ENCODE measurements at places on chromosomes 6 and 20. TPM values are rescaled to one million over a fixed set of nuclear protein-coding genes. Genes with fewer than 3 reads are reported as not detected.

Gene HAO1
- total RNA-seq, result not detected

Gene FBXO9
- 54.7 TPM for total RNA-seq

Gene NRN1
- total RNA-seq, result 14.0 TPM

Gene RAD21L1
- not detected for total RNA-seq

Gene CFB
- total RNA-seq, result 8.8 TPM

Gene GCM1
- not detected for total RNA-seq

Gene SF3B5
- total RNA-seq, result 121 TPM

Gene VSX1
- 0.14 TPM for total RNA-seq

Gene SIRPD
- not detected for total RNA-seq

Gene EPHA7
- total RNA-seq, result 1.3 TPM

Gene ZSCAN23
- total RNA-seq, result 1.3 TPM

Gene NMBR
- not detected for total RNA-seq

Gene SOBP
- total RNA-seq, result 16.4 TPM

Gene GRM1
- 2.9 TPM for total RNA-seq
